ENCODE measurements at places on chromosomes 13 and 19.

DNA sequence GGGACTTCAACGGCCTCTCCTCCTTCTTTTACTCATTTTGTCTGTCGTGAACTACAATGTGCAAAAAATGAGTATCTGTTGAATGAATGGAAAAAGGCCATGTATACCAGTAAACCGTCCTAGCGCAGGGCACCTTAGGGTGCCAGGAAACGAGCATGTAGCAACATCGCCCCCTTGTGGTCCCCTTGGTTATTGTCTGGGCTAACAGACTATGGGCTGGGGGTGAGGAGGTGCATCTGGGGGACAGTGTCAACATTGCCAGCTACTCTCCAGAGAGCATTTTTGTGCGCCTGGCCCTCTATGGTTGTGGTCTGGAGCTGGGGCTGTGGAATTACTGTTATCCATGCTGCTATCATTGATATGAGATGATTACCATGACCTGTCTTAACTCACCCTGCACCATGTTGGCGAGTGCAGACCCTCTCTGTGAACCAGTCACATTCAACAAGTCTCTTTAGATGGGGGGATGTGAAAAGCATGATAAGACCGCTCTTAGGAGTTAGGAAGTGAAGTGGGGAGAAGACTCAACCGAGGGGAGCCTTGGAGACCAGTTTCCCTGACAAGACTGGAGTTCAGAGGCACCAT lies 22.8 kb upstream of the SIGLEC11 start:
- peak; percentile 68 for DNase-seq

- no peak for DNase-seq
Measured at GRCh38 chr13:71489041-71489440, 378.0 kb downstream of the DACH1 start.

DNA sequence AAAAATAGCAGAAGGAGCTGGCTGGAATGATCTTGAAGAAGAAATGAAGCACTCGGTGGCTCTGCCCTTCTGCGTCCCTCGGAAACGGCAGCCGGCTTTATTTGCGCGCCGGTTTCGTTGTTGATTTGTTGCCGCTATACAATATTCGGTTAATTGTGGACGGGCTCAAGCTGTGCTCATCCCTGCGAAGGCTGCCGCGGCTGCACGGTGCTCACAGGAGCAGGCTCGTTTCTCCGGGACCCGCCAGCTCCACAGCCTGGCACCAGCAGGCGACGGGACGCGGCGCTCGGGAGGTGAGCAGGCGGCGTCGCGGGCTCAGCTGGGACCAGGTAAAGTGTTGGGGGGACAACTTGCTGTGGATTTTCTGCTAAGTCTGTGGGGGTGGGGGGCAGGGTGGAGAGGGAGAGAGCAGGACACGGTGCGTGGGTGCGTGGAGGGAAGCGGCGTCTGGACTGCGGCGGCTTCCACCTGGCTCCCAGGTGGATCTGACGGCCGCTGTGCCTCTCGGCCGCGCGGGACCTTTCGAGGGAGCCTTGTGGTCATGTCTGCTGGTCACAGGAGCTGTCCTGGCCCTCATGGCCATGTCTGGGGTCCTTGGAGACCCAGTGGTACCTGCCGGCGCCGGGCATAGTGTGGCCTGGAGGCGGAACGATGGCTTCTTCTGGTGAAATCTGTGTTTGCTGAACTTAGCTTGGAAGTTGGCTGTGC lies 90.9 kb downstream of the TEX29 start:
- DNase-seq, result no peak

GRCh38 chr13:48731001-48731658 lies 77.4 kb downstream of the CYSLTR2 start:
- DNase-seq, result no peak

DNA sequence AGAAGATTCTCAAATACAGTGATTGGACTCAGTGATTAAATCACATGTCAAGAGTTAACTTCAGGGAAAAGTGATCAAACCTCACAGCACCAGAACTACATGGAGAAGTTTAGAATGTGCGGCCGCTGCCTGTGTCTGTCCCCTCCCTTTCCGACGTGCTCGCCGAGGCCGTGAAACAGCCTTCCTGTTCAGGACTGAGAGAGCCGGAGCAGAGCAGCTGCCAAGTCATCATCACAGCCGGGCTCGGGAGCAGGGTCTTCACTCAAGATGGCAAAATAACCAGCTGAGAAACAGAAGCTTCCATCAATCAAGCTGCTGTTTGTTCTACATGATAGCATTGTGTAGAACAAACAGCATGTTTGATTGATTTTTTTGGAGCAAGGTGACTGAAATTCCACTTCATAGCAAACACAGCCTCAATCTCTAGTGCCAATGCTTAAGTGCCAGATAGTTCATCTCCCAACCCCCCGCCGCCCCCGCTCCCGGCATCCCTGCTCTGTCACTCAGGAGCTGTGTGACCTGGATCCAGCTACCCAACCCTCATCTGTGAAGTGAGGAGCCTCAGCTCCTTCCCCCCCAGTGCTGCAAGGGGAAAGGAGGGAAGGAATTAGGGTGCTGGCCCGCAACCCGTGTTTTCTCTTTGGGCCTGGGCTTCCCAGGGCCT lies 70.6 kb downstream of the HSPH1 start:
- no peak for DNase-seq

DNA sequence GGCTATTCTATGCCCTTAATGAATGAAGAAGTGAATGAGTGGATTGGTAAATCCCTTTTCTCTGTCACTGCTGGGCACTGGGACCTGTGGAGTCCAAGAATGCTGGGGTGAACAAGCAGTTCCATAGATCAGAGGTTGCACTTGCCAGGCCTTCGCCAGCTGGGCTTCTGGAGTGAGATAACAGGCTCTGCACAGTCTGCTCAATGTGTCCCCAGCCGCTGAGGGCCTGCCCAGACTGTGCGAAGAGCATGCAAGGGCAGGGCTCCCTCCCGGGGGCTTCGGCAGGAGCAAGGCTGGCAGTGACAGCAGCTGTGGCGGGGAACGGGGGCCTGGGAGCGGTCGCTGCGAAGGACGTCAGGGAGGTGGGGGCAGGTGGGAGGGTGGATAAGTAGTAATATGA lies 51.3 kb downstream of the ZNF536 start:
- no peak for DNase-seq

DNA sequence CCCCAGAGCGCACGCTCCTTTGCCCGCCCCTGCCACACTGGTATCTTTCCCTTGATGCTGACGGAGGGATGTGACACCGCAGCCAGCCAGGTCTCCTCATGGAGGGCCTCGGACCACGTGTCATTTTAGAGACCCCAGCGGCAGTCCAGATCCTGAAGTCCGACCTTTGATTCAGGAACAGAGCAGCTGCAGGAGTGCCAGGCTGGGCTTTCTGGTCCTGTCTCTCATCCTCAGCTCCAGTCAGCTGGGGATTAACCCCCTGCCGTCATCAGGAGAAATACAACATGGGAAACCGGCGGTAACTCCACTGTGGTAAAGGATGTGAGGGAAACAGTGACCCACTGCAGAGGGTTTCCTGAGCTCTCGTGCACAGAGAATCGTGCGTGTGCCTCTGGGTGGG lies 140.6 kb downstream of the SIPA1L3 start:
- no peak for DNase-seq

DNA sequence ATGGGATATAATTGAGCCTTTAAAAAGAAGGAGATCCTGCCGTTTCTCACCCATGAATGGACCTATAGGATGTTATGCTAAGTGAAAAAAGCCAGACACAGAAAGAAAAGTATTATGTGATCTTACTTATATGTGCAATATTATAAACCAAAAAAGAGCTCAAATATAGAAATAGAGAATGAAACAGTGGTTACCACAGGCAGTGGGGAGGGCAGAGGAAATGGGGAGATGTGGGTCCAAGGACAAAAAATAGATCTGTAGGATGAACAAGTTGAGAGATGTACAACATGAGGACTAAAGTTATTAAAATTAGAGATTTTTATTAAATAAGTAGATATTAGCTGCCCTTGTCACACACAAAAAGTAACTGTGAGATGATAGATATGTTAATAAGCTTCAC lies 29.1 kb downstream of the TDRD3 start:
- DNase-seq, result no peak

GRCh38 chr13:93180356-93180969 lies 46.1 kb upstream of the GPC6 start:
- DNase-seq, result no peak

- no peak for DNase-seq
Measured at GRCh38 chr13:52845334-52845761, 3.1 kb downstream of the PCDH8 start.

DNA sequence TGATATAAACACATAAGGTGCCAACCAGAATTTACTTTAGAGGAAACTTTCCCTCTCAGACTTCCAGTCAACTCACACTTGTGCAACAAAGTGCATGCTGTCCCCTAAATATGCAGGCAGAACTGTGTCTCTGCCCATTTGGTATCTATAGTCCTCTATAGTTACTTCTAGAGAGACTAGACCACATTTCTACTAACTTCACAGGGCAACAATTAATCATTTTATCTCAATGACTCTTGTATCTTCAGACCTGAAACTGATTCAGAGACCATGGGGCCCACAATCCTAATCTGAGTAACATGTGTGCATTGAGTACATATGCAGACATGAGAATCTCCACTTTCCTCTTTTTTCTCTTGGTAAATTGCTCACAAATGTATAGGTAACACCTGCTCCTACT lies 158.1 kb downstream of the ZNF486 start:
- DNase-seq, result no peak

- DNase-seq, result no peak
Measured at GRCh38 chr13:113548171-113548641, 36.3 kb upstream of the TFDP1 start.

- no peak for DNase-seq
Measured at GRCh38 chr19:47005873-47006272, 13.8 kb upstream of the NPAS1 start.

DNA sequence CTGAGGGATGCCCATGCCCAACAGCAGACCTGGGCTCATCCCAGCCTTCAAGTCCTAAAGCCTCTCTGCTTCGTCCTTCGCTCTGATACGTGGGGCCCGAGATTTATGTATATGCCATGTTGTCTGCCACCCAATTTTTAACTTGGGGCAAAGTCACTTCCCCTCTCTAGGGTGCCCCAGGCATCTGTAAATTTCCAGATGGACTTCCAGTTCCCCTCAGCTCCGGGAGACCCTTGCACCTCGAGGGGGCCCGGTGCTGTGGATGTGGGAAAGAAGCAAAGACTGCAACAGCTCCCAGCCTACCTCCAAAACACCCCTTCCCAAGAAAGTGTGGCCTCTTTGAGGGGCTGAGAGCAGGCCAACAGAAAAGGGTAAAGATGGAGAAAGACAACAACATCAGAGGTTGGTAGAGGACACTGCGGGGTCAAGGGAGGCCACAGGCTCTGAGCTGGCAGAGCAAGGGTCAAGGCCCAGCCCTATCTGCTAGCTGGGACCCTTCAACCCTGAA lies 97.4 kb downstream of the STK24 start:
- no peak for DNase-seq

GRCh38 chr13:52394586-52394985 lies 11.4 kb downstream of the THSD1 start:
- DNase-seq, result no peak

DNA sequence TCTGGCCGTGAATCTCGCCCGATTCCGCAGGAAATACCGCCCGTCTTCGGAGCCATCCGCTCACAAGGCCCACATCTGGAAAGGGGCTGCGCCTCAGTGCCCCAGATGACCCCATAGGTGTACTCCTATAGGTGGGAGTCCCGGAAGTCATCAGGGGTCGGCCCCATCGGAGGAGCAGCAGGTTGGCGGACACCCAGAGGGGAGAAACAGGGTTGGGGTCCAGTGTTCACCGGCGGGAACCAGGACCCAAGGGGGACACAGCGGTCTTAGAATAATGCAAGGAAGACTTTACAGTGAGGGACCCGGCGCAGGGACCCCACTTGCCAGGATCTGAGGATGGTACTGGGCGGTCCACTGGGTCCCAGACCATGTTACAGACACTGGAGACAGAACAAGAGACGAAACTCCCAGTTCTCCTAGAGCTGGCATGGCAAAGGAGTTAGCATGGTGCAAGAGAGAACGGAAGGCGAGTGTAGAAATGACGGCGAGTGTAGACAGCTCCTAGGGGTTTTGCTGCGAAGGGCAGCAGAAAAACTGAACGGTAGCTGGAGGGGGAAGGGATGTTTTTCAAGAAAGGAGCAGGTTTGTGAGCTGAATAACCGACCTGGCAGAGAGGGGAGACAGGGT lies 4.2 kb upstream of the RGL3 start:
- no peak for DNase-seq

DNA sequence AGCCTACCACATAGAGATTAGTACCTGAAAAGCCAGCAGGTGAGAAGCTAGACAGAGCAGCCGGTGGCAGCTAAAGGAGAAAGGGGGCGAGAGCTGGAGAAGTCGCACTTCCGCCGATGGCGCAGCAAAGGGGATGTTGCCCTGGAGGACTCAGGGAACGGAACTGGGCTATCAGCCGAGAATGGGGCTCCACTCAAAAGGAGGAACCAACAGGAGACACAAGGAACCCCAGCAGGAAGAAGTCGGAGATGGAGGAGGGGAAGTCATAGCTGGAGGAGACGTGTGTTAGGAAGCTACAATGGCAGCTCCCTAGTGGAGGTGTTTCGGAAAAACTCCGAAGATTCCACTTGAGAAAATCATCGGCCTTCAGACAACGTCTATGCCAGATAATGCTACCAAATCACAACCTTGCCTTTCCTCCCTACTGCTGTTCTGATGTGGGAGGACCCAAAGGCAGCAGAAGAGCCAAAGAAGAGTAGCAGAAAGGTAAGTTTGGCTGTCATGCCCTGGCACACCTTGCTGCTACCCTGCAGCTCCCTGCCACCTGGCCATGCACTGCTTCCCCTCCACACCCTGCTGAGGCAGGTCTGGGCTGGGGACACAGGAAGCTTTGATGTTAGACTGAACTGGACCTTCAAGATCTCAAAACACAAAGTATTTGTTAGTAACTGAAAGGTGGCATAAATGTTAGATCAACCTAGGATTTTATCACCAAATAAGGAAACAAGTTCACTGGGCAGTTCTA lies 127.9 kb downstream of the DLEU7 start:
- peak; percentile 58 for DNase-seq

GRCh38 chr13:80276371-80277289 lies 64.3 kb downstream of the SPRY2 start:
- no peak for DNase-seq

GRCh38 chr19:49486710-49487276 lies 615 bp upstream of the RPL13A start:
- DNase-seq, result no peak

GRCh38 chr13:109955598-109955997 lies 169.2 kb upstream of the IRS2 start:
- DNase-seq, result no peak

- DNase-seq, result no peak
Measured at GRCh38 chr13:63586467-63586866, 2170.8 kb upstream of the PCDH20 start.

DNA sequence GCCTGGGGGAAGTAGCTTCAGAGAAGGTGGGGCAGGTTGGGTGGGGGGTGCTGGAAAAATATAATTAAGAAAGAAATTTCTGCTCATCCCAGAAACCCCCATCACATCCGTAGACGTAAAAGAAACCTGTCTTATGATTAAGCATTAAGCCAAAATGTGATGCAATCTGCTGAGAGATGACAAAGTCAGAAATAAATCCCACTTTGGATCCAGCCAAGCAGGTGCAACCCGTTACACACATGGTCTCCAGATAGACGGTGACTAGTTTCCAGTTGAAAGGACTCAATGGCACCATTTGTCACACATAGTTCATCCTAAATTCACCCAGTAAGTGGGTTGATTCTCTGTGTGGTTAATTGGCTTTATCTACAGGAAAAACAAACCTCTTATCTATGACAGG lies 34.1 kb downstream of the PSG5 start:
- no peak for DNase-seq

GRCh38 chr13:106752584-106753170 lies 184.7 kb upstream of the ARGLU1 start:
- DNase-seq, result no peak

GRCh38 chr13:101398920-101399319 lies 17.4 kb downstream of the NALCN start:
- no peak for DNase-seq

GRCh38 chr13:43816401-43816889 lies 29.7 kb upstream of the ENOX1 start:
- DNase-seq, result no peak
